SJSA1 (cell line): ENCODE measurements at places on chromosomes 5 and 9.
A peak's percentile ranks its signal among the peaks of the same experiment; 100 is the strongest.

- no peak for DNase-seq
These were observed 53.0 kb downstream of the PCDH1 start for GRCh38 chr5:141825241-141825671.

GRCh38 chr9:2157277-2158110 is 142.3 kb downstream of the SMARCA2 start:
- DNase-seq = peak; percentile 31

- DNase-seq = no peak
These were observed 25.2 kb upstream of the TNFAIP8 start for GRCh38 chr5:119330367-119331183.

GRCh38 chr9:121786543-121786948 is 135.1 kb downstream of the DAB2IP start:
- no peak for DNase-seq

DNA sequence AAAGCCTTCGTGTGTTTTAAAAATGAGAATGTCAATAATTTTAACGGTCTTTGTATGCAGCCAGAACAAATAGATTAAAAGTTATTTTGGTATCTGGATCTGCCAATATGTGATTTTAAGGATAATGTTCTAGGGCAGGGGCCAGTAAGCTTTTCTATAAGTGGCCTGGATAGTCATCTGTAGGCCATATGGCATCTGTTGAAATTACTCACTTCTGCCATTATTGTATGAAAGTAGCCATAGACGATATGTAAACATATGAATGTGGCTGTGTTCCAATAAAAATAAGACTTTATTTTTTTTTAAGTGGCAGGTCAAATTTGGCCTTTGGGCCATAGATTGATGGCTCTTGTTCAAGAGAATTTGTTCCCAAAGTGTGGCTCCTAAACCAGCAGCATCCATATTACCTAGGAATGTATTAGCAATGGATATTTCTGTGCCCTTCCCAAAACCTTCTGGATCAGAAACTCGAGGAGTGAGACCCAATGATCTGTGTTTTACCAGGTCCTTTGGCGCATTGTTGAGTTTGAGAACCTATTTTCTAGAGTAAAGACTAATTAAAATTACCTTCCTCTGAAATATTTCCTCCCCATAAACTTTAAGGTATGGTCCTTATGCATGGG is 55.9 kb downstream of the C6 start:
- no peak for DNase-seq

DNA sequence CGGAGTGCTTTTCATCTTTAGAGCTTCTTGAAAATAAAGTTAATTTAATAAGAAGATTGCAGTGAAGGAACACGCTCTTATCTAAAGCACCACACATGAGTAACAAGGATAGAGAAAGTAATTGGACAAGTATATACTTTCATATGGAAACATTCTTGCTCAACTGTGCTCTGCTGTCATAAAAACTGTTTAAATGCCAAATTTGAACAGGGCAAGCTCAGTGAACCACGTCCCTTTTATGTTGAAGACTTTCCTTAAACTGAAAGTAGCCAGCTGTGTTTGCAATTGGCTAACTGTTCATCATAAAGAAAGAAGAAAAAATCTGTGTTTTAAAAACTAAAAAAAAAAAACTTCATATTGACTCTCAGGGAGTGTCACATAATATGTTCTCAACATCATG is 1610.7 kb upstream of the C9orf72 start:
- DNase-seq = no peak

DNA sequence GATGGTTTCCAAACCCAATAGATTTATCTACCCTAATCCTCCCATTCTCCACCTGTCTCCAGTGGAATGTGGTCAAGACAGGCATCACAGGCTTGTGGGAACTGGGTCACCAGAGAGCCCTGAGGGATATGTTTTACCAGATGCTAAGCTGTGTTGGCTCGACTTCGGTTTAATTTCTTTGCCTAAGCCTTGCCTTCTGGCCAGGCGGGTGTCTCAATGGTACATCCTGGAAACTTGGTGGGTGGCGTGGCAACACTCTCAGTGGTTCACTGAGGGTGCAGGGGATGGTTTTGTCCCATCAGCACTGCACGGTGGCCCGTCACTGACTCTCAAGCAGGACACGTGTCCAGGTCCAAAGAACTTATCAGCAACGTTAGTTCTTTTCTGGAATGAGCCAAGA is 192.2 kb downstream of the TENT4A start:
- DNase-seq = no peak

- no peak for DNase-seq
These were observed 1.0 kb downstream of the SIT1 start for GRCh38 chr9:35649431-35650340.

- DNase-seq = no peak
These were observed 170.3 kb upstream of the FTMT start for GRCh38 chr5:121681229-121681855.

- DNase-seq = no peak
These were observed 56.4 kb downstream of the S1PR3 start for GRCh38 chr9:89047667-89048066.

GRCh38 chr9:14006386-14007187 is 307.4 kb downstream of the NFIB start:
- no peak for DNase-seq

DNA sequence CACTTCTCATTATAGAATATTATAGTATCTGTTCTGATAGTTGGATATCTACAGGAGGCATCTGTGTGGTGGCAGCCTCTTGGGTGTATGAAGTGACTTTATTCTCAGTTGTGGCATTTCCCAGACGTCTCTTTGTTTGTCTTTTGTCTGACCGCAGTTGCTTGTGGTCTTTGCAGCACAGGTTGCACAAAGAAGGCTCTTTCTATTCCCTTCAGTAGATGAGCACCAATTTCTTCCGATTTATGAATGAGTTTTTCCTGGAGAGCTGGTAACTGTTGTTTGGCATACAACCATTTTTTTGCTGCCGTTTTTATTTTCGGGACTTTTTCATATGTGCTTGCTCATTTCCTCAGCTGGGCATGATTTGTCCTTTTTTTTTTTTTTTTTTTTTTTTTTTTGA is 56.4 kb upstream of the MYO10 start:
- DNase-seq = no peak

- no peak for DNase-seq
These were observed 421.3 kb downstream of the CETN3 start for GRCh38 chr5:89988129-89988810.

DNA sequence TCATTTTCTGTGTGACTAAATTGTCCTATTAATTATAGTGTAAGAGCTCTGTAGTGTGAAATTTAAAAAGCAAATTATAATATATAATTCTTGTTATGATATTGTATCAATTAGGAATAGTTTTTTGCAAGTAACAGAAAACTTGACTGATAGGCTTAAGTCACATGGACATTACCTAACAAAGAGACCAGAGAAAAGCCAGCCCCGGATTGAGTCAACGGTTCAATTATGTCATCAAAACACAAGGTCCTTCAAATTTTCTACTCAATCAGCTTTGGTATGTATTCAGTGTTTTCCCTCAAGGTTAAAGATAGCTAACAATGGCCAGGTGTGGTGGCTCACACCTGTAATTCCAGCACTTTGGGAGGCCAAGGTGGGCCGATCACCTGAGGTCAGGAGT is 126.7 kb upstream of the PTGER4 start:
- DNase-seq = no peak

GRCh38 chr9:22817181-22817580 is 370.6 kb downstream of the DMRTA1 start:
- DNase-seq = no peak

- no peak for DNase-seq
These were observed 305.0 kb downstream of the MRPS30 start for GRCh38 chr5:45113726-45114125.

DNA sequence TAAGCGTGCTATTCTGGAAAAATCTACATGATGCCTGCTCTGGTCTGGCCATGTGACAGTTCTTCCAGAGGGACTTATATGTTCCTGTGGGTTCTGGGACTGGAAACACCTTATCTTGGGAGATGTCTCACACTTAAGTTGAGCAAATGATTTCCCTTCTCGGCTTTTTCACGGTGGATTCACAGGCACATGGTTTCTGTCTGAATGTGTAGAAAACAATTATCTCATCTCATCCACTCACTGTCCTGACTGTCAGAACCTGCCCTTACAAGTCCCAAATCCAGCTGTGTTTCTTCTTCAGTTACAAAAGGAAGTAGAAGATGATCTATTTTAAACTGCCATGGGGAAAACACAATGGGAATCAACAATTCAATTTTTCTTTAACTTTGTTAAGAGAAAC is 184.0 kb downstream of the SYK start:
- no peak for DNase-seq

GRCh38 chr5:40607202-40607601 is 72.5 kb upstream of the PTGER4 start:
- no peak for DNase-seq

GRCh38 chr5:60829490-60830266 is 14.4 kb downstream of the ELOVL7 start:
- DNase-seq = no peak

DNA sequence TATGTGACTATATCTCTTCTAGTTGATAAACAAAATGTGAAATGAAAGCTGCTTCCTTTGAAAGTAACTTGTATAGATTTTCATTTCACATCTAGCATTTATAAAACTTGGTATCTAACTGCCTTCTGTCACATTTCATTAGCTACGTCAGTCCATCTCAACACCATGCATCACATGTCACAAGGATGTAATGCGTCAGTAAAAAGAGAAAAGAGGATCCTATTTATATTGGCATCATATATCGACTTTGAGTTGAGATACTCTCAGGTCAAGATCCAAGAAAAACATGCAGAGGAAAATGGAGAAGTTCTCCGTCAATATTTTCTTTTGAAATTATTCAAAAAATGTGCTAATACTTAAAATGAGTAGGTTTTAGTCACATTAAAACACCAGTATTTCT is 1211.2 kb downstream of the EFNA5 start:
- no peak for DNase-seq

- no peak for DNase-seq
These were observed 27.6 kb downstream of the ZNF622 start for GRCh38 chr5:16437977-16438376.

- no peak for DNase-seq
These were observed 10.9 kb downstream of the SLC12A7 start for GRCh38 chr5:1100664-1101574.

- no peak for DNase-seq
These were observed 52.0 kb downstream of the FYB1 start for GRCh38 chr5:39167141-39167971.

DNA sequence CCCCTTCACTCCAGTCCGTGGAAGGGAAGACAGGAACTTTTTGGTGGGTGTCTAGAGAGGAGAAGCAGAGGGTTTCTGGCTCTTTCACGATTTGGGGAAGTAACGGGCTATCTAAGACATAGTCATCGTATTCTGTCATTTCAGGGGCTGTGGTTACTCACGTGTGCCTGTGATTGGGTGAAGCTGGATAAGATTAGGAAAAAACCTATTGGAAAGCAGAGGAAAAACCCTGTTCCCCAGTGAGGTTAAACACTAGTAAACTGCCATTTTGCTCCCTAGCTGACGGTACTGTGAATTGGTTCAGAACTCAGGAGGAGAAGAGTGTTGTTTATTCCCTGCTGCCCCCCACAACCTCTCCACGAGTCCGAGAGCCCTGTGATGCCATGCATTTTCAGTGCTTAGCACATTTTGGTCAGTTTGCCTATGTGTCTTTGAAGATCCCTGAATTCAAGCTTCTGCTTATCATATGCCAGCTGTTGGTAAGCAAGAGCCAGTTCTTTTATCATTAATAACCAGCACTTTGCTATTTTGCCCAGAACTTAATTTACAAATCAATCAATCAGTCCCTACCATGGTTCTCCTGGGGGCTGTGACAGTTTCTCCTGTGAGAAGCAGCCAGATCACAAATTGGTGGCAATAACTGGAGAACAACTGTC is 45.1 kb upstream of the ROR2 start:
- no peak for DNase-seq

GRCh38 chr5:52605317-52606313 is 182.1 kb upstream of the ITGA1 start:
- DNase-seq = no peak

DNA sequence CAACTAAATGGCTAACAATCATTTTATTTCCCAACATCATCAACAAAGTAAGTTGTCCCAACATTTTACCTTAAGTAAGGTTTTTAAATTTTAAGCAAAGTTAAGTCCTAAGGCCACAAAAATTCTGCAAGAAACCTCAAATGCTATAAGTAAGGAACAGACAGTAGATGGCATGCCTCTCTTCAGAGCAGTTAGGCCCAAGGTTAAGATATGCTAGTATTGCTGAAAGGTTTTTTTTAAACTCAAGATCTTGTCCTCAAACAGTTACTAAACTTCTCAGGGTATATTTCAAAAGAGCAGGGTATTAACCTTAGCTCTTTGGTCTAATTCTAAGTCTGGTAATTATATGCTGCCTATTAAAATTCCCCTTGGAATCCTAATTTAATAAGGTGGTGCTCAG is 35.1 kb downstream of the PJA2 start:
- DNase-seq = no peak

GRCh38 chr9:128275198-128276007 is at the start of gene GOLGA2:
TSS of gene GOLGA2 (minus strand) at chr9:128276007. CDS start at chr9:128275976, 31 bp downstream.
- DNase-seq = peak; percentile 54

DNA sequence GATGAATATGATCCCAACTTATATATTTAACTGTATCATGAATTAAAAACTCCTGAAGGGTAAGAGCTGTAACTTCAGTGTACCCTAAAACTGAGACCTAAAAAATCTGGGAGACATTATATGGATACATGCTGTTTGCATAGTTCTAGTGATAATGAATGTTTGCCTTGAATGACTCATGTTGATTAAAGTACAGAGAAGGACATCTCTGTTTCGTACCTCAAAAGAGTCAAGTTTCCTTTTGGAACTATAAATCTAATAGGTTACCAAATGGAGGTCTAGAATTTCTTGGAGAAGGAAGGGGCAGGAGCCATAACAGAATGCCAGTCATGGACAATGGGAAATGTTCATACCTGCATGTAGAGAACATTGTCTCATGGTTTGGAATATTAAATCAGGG is 168.1 kb downstream of the SNCAIP start:
- DNase-seq = no peak

GRCh38 chr5:76622973-76623596 is at the start of gene F2RL2:
TSS of gene F2RL2 (minus strand) at chr5:76623403. CDS start at chr5:76623230, 173 bp downstream.
- DNase-seq = peak; percentile 66

GRCh38 chr5:33981408-33982162 is 2.9 kb downstream of the SLC45A2 start:
- peak; percentile 23 for DNase-seq

- DNase-seq = no peak
These were observed 361.2 kb upstream of the RIOK2 start for GRCh38 chr5:97544240-97544639.

- DNase-seq = peak; percentile 49
These were observed 243.8 kb downstream of the BNC2 start for GRCh38 chr9:16626577-16627130.

GRCh38 chr5:32311404-32312196 is 1.1 kb downstream of the MTMR12 start:
- no peak for DNase-seq

DNA sequence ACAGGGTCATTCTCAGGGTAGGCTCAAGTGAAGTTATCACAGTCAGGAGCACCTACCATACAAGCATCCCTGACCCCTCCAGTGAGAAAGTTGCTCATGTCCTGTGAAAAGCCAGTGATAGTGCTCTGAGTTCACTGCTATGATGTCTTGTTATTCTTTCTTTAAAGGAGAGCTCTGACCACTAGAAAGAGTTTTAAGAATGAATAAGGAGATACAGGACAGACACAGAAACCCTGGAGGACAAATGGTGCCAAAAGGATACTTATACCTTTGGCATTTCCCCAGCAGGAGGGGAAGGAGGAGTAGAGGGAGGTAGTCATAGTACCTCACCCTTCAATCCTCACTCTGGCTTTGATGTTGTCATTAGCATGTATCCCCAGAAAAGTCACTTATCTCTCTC is 84.0 kb upstream of the AGXT2 start:
- no peak for DNase-seq

GRCh38 chr9:99129091-99129490 is 24.2 kb downstream of the TGFBR1 start:
- no peak for DNase-seq
